ENCODE measurements at places on chromosomes 2 and 18.

DNA sequence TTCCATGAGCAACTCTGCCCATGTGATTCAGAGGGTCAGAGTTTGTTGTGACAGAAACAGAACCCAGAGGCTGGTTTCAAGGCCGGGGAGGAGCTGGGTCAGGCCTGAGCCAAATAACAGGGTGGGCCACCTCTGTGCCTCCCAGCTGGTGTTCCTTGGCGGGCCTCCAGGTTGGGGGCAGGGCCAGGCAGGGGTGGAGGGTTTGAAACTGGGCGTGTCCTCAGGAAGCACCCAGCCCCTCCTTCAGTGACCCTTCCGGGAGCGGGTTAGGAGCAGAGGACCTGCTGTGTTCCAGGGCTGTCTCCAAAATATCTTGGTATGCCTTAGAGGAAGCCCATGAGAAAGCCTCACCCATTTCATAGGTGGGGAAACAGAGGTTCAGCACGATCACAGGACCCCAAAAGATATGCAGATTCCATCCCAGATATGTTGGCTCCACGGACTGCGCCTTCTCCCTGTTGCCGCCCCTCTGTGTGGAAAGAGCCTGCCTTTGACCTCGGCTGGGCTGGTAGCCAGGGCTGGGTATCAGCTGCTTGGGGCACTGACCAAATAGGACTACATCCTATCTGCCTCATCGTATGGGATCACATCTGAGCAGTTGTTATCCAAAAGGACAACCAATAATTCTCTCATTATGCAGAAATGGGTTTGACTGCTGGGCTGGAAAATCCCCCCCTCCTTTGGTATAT lies 74.8 kb upstream of the GLI2 start:
- no peak for DNase-seq

- no peak for DNase-seq
These were observed 2.7 kb downstream of the TNS1 start for GRCh38 chr2:218000136-218000535.

DNA sequence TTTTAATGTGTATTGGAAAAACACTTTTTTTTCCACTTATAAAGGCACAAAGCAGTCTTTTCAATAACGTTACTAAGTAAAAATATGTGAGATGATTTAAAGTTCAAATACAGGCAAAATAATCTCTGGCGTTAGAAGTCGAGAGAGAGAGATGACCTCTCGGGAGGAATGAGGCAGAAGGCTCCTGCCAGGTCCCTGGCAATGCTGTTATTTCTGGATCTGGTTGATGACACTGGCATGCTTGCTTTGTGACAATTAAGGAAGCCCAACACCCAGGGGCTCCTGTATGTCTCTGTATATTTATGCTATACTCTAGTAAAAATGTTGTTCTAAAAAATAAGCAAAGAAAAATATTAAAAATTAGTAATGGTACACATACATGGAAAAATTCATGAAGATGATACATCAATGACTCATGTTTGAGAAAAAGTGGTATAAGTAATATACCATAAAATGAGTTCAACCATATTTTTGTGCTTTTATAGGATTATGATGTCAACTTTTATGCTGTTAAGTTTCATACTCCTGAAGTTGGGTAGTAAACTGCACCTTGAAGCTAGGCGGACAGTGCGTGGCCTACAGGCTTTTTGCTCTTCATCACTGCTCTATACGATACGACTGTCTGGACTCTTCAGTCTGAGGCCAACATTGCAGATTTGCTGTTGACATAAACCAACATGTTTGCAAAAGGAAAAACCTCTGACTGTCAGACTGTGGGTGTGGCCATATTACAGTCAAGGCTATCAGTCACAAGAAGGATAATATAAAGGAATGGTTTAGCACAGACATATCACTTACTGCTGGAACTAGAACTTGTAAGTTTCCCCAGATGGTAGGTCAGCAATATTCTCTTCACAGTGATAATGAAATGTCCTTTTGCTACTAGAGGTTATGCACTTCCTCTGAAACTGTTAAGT lies 19.8 kb downstream of the VPS4B start:
- no peak for DNase-seq

DNA sequence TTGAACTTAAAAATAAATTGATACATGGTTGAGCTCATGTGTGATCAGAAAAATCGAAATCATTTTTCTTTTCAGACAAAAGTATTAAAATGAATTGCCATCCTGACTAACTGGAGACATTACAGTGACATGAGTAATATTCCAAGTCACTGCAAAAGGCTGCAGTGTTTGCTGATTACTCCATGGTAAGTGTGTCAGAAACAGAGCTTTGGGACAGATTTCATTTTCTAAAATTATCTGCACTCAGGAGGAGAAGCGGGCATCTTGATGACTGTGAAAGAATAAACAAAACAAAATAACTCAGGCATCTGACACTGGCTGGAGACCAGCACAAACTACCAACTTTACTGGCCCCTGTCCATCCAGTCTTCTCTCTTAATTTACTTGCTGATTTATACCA lies 312.3 kb upstream of the PIK3C3 start:
- no peak for DNase-seq

DNA sequence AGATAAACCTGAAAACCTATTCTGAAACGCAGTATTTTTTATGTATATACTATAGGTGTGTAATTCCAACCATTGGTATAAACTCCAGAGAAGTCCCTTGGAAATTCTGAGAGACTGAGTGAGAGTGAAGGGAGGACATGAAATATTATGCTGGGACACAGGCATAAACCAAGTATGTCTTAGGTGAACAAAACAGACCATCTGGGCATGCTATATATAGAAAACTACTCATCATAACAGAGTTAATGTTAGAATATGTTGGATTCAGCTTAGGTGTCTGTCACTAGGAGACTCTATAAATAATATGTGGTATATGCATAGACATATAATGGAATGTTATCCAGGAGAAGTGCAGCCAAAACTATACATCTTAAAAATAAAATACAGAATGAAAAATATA lies 282.6 kb downstream of the LRP1B start:
- DNase-seq, result no peak

- no peak for DNase-seq
These were observed 116.0 kb upstream of the AQP4 start for GRCh38 chr18:26981360-26982082.

DNA sequence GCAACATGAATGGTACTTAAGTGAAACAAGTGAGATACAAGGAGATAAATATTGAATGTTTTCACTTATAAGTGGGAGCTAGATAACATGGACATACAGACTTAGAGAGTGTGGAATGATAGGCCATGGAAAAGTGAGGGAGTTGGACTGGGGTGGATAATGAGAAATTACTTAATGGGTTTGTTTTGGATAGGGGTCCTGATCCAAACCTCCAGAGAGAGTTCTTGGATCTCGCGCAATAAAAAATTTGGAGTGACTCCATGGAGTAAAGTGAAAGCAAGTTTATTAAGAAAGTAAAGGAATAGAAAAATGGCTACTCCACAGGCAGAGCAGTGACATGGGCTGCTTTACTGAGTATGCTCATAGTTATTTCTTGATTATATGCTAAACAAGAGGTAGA lies 508.9 kb downstream of the CNTNAP5 start:
- DNase-seq, result no peak

GRCh38 chr2:36512705-36513104 lies 85.3 kb downstream of the FEZ2 start:
- no peak for DNase-seq

- DNase-seq, result no peak
These were observed 41.6 kb downstream of the RHBDD1 start for GRCh38 chr2:226877491-226877890.

- DNase-seq, result no peak
These were observed 54.1 kb downstream of the FIGN start for GRCh38 chr2:163681745-163682144.

DNA sequence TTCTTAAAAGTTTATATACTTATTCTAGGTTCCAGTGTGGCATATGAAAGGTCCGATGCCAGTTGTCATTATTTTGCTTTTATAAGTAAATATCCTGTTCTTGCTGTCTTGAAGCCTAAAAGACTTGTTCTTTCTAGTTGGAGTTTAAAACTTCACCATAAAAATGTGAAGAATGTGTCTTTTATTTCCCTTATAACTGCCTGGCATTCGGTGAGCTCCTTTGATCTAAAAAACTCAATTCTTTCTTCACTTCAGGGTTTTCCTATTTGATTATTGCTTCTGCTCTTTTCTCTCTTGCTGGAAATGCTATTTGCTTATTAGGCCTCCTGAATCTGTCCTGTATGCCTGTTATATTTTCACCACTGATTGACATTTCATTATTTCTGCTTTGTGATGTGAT lies 51.6 kb downstream of the TSPYL6 start:
- DNase-seq, result no peak

DNA sequence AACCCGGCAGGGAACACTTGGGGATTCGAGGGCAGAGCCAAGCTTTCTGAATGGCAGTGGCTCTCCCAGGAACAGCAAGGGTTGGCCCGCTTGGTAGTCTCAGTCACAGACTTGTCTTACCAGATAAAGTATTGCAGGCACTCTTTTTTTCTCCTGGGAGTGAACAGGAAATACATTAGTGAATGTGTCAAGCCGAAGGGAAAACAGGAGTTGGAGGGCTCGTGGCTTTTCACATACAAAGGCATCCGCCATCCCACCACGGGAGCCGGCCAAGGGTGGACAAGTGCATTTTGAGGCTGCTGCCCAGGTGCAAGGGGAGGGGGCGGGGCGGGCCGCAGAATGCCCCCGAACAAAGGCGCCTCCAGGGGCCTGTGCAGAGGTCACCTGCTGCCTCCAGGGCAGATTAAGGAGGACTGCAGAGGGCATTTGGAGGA lies 163.3 kb upstream of the SIX3 start:
- DNase-seq, result no peak

DNA sequence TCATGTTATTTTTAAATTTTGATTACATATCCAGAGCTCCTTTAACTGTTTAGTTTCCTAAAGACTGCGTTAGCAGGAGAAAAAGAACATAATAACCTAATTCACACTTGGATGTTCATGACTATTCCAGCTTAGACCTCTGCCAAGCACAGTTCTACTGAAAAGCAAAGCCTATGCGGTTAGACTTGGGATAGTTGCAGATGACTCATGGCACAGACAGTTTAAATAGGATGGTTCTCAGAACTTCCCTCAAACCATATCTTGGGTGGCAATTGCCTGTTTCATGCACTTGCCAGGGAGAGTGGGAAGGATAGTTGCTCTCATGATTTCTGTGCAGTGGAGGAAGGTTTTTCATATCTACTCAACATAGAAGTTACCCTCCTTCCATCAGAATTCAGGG lies 149.7 kb upstream of the KLHL29 start:
- DNase-seq, result peak; percentile 62

DNA sequence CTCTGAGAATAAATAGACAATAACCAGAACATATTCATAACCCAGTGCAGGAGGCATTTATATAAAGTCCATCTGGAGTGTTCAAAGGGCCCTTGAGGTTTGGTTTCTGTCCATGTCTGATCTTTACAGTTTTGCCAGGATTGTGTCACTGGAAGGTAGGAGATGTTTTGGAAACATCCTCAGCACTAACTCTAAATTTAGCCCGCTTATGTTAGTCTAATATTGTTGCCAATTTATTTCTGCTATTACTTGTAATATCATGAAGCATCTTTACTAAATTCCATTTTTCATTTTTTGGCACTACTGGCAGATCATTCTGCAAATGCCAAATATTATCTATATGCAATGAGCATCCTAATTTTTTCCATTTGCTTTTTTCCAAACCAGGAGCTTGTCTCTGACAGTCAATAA lies 22.4 kb upstream of the REV1 start:
- DNase-seq, result no peak

DNA sequence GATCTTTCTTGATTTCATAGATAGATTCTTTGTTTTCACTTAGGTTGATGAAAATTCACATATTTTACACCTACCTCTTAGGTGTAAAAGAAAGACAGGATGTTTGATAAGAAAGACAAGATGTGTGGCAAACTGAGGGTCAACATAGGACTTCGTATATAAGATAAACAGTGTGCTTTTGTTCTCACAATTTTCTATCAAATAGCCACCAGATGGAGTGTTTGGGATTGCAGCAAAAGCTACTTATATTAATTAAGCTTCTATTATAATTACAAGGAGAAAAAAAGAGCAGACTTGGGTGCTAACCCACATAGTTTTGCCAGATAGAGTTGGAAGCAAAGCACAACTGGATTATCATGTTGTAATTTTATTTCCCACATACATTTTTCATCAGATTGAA lies 232.9 kb downstream of the CDH7 start:
- no peak for DNase-seq

DNA sequence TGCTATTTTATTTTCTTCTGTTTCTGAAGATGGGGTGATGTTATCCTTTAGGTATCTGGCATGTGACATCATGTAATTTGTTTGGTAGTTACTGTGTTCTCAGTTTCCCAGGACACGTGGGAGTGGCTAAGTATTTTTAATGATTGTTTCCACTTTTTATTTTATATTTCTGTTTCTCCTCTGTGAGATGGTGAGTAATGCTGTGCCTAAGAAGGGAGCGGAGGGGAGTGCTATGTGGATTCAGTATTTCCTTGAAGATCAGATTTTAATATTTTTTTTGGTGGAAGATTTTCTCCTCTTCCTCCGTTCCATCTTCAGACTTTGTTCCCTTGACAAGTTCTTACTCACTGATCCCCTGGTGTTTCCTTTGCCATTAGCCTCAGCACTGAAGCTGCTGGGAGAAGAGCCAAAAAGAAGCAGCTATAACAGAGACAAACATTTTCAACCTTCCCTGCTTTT lies 180.0 kb upstream of the MMADHC start:
- no peak for DNase-seq

GRCh38 chr2:197599285-197599965 lies 76.0 kb downstream of the RFTN2 start:
- no peak for DNase-seq

DNA sequence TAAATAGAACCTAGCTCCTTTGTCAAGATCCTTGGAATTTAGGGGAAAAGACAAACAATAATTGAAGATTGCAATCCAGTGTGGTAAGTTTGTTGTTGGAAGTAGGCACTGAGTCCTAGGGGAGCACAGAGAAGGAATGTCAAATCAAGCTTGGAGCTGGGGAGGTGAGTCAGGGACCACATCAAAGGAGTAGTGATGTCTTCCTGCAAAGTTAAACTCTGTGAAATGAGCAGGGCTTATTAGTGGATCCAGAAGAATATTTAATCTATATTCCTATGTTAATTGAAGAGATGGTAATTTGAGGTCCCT lies 41.7 kb upstream of the NABP1 start:
- peak; percentile 67 for DNase-seq

GRCh38 chr18:48342125-48342524 lies 67.1 kb downstream of the ZBTB7C start:
- no peak for DNase-seq

DNA sequence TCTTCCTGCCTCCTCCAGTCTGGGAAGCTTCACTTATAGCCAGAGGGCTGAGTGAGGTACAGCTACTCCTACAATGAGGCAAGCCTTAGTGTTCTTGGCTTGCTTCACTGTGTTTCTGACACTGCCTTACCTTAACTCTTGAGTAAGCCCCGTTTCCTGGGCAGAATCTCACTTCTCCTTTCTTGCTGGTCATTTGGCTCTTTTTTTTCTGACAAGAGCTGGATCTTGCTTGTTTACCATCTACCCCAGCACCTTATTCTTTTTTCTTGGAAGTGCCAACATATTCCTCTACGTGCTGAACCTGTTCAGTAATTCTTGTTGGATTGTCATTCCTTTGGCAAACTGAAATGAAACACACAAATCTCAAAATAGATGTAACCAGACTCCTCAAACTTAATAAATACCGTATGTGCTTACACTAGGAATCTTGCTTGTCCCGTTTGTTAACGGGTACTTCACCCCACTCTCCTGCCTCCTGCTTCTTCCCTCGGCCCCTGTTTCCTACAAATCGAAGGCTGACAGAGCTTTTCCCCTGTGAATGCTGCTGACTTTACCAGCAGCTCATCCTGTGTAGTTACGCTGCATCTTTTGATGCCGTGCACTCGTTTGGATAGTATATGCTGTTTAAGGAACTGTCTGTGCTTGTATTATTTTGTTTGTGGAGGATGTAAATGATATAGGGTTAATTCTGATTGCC lies 132.2 kb downstream of the FMNL2 start:
- no peak for DNase-seq

GRCh38 chr2:38233231-38233983 lies 143.7 kb downstream of the ATL2 start:
- DNase-seq, result peak; percentile 9

Measured in HS-27A (cell line).